ENCODE measurements at places on chromosomes 6 and 20. TPM values are rescaled to one million over a fixed set of nuclear protein-coding genes. Genes with fewer than 3 reads are reported as not detected.

DNA sequence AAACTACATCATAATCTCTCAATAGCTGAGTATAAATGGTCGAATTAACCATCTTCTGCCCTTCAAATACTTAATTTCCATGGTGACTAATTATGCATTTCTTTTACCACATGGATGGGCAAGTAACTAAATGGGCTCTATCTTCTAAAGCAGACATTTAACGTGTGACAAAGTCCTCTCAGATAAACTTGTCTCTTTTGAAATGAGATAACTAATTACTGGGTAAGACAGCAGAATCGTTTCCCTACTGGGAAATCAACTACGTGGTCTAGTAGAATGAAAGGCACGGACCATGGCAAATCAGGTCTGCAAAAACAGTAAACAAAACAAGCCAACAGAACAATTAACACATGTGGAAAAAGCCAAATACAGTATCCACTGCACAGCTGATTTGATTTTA lies 137.7 kb downstream of the BACH2 start:
- no peak for DNase-seq

DNA sequence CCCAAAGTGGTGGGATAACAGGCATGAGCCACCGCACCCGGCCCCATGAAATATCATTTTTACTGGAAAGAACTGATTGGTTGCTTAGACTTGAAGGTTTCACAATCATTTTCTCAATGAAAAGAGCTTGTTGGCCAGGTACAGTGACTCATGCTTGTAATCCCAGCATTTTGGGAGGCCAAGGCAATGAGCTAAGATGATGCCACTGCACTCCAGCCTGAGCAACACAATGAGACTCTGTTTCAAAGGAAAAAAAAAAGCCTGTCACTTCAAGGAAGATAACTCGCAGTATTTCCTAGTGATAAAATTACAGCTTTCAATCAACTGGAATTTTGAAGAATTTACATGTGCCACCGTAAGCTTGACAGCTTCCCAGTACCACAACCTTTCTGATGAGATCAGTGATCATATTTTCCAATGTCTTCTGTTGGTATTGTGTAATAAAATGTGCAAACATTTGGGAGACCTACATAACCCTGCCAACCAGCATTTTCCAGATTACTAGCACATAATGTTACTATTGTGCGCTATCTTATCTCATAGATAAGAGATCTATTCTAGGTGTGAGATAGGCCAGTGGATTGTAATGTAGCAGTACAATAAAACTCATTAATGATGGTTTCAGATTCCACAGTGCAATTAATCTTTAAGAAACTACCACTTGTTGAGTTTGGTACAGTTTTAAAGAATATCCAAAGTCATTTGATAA lies 7.2 kb downstream of the PNLDC1 start:
- DNase-seq: no peak

GRCh38 chr6:30612687-30613248 lies 4.3 kb downstream of the PPP1R10 start:
- DNase-seq: no peak

- DNase-seq: peak; percentile 62
These were observed 641.1 kb downstream of the DHX35 start for GRCh38 chr20:39603219-39603618.

DNA sequence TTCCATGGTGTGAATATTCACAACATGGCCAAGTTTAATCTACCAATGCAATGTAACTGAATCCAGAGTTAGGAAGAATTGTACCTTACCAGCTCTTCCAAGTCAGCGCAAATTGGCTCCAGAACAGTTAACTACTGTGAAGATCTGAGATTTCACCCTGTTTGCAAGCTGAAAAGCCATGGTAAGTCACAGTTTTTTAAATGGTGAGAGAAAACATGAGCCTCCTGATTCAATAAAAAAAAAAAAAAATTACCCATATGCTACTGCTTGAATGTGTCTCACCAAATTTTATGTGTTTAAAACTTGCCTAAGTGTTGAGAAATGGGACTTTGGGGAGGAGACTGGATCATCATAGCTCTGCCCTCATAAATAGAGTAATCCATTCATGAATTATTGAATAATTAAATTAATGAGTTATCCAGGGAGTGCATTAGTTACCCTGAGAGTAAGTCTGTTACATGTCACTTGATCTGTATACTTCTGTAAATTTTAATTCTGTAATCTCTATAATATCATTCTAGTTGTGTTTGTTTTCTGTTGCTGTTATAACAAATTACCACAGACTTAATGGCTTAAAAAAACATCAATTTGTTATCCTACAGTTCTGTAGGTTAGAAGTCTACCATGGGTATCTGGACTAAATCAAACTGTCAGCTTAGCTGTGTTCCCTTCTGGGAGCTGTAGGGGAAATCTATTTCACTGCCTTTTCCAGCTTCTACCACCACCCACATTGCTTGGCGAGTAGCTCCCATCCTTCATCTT lies 1355.9 kb downstream of the GRIK2 start:
- DNase-seq: no peak

DNA sequence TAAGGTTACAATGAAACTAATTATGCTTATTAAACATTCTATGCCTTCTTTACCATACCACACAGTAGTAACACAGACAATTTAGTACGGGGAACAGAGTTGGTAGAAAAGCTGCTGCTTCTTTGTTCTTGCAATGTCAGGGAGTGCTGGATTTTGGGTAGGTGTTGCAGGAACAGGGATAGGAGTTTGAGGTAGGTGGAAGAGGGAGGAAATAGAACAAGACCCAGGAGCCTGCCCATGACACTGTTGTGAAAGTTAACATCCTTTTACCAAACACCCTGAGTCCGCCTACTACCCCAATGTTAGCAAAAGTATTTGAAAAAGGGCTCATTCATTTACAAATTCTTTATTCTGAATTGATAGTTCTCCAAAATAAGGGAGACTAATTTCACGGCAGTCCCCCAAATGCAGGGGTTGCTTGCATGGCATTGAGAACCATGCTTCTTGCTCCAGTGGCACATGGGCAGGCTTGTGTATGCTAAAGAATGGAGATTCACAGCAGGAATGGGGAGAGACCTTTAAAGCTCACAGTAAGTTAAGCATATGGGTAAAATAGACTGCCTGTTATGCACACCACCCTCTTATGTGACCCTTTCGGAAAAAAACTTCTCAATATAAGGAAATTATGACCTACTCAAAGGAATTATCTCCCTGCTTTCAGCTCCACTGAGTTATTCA lies 181.7 kb downstream of the GRM1 start:
- no peak for DNase-seq

DNA sequence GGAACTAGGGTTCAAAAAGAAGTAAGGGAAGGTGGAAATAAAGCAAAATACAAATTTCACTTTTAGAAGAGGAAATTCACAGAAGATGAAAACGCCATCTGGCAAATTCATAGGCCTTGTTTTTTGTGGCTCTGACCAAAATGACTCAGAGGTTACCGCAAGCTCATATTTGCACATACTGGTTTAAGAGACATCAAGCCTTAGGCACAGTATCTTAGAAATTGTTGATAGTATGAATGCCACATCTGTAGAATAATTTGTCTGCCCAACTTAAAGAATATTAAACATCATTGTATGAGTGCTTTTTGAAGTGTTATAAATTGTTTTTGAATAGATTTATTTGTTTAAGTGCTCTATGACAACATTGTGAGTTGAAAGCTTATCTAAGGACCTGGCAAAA lies 10.6 kb downstream of the TAAR1 start:
- no peak for DNase-seq

DNA sequence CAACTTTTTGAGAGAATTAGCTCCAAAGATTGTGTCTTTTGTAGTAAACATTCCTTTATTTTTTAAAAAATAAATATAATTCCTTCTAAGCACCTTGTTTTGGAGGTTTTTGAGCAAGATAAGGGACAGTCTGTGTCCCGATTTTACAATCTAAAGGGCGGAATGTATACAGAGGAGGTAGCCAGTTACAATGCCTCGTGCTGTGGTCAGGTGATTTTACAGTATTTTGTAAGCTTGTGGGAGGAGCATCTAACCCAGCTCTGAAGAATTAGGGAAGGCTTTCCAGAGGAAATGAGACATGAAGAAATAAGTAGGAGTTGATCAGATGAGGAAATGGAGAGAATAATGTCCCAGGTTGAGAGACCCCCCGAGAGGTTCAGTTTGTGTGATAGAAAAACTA lies 1.3 kb downstream of the HINT3 start:
- DNase-seq: no peak

- DNase-seq: no peak
These were observed 154.0 kb downstream of the ZDHHC14 start for GRCh38 chr6:157534977-157535339.

DNA sequence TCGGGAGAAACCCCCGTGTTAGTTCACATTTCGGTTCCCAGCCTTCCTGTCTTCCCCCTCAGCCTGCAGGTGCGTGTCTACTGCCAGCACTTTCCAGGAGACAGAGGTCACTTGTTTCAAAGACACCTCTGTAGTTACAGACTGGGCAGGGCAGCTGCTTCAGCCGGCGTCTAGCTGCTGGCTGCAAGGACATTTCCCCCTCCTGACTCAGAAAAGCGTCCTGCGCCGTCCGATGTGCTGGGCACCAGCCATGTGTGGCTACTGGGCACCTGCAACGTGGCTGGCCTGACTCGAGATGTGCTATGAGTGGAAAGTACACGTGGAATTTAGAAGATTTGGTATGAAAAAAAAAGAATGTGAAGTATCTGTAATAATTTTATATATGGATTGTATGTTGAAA lies 37.6 kb downstream of the RRBP1 start:
- DNase-seq: no peak

- no peak for DNase-seq
These were observed 28.4 kb downstream of the CHMP4B start for GRCh38 chr20:33839591-33839990.

Gene COL11A2
- 1.4 TPM for total RNA-seq

Gene ID4
- 68.6 TPM for total RNA-seq

All from skin of body (tissue), 3 donors.